ENCODE measurements at places on chromosomes 5 and 9.

- no peak for DNase-seq
Measured at GRCh38 chr5:136382791-136383190, 17.4 kb upstream of the TRPC7 start.

DNA sequence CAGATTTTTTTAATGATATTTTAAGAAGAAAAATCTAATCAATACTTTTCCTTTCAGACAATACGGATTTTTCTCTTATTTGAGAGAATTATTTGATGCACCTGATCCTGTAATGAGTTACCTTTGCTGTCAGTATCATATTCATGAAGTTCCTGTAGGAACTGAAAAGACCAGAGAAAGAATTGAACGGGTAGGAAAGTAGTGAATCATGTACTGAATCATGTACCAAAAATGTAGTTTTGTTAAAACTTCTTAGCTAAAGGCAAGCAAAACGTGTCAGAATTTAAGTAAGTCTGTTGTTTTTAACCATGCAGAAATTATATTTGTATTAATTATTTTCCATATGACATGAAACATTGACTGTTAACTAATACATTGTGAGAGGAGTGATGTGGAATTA is 56.6 kb downstream of the SMC5 start:
- no peak for DNase-seq

GRCh38 chr9:1200847-1201251 is 150.7 kb downstream of the DMRT2 start:
- DNase-seq: no peak

- no peak for DNase-seq
Measured at GRCh38 chr5:54390015-54390414, 65.5 kb upstream of the HSPB3 start.

- DNase-seq: no peak
Measured at GRCh38 chr9:76592974-76593347, 134.0 kb downstream of the GCNT1 start.

DNA sequence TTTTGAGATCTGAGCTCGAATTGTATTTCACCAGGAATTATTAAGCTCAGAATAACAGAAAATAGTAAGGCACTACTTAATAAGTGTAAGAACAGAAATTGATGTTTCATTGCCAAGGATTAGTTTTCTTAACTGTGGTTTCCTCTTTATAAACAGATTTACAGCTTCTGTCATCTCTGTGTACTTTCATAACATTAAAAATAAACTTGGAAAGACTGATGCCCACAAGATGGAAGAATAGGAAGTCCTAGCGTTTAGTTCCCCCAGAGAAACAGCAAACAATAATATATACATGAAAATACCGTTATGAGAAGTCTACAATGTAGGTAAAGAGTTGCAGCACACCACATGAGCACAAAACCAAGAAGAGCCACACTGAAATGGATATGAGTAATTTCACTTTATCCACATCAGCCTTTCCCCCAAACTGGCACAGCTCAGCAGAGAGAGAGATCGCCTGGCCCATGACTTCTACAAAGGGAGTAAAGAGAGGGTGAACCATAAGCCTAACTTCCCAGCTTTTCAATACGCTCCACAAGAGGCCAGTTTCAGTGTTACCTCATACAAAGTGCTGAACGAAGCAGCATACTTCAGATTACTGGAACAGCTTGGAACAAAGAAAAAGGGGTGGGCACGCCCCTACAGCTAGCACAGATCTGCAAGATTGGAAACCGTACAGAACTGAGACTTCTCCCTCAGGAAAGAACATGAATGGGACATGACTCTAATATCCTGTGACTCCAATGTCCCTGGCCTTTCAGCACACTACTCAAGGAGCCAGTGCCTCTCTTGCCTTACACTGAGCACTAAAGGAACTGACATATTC is 75.4 kb downstream of the EMB start:
- DNase-seq: no peak

DNA sequence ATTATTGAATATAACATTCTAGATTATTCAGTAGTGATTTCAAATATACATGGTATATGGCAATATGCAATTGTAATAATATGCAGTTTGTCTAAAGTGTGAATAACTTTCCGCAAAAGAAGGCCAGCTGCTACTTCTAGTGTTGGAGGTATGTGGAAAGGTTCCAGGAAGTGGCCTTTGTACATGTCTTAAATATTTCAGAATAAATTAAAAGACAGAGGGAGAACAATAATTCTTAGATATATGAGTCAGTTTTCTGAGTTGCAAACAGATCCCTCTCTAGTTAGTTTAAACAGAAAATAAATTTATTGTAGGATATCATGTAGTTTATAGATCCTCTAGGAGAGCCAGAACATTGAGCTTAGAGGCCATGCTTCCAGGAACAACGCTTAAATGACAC is 210.8 kb upstream of the ELL2 start:
- DNase-seq: no peak

DNA sequence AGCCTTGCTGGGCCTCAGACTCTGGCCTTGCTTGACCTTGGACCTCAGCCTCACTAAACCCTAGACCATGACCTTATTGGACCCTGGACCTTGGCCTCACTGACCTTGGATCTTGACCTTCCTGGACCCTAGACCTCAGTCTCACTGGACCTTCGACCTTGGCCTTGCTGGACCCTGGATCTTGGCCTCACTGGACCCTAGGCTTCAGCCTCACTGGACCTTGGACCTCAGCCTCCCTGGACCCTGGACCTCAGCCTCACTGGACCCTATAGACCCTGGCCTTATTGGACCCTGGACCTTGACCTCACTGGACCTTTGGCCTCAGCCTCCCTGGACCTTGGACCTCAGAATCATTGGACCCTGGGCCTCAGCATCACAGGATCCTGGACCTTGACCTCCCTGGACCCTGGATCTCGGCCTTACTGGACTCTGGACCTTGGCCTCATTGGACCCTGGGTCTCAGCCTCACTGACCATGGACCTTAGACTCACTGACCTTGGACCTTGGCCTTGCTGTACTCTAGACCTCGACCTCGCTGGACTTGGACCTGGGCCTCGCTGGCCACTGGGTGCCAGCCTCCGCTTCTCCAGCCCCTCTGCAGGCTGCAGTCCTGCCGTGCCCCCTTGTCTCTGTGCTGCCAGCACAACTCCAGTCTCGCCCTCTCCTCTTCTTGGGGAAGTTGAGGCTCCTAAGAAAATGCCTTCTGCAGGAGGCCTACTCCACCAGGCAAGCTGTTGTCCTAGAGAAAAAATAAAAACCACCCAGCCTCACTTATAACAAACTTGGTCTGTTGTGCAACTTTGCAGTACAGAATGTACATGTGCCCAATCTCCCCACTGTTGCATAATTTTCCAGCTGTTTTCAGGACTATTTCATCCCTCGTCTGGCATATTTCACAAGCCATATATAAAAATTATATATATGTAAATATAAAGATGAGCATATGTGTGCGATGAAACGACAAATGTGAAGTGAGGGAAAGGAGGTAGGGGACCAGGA is 11.0 kb upstream of the ADAMTS2 start:
- no peak for DNase-seq

DNA sequence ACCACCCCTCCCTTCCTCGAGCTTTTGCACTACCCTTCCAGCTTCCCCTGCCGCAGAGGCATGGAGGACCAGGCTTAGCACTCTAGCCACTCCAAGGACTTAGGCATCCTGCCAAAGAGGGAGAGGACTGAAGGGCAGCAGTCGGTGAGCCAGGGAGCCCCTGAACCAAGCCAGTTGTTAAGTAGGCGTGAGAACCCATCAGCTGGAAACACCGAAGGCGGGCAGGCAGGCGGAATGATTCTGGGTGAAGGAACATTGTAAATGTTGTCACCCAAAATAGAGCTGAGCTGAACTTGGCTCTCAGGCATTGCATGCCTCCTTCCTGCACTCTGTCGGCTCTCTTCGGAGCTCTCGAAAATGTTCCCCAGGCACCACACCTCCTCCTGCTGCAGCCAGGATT is 42.8 kb downstream of the NRG2 start:
- no peak for DNase-seq

- DNase-seq: no peak
Measured at GRCh38 chr5:43680286-43680685, 77.3 kb downstream of the NNT start.

- no peak for DNase-seq
Measured at GRCh38 chr9:110040788-110041187, 167.2 kb downstream of the C9orf152 start.

DNA sequence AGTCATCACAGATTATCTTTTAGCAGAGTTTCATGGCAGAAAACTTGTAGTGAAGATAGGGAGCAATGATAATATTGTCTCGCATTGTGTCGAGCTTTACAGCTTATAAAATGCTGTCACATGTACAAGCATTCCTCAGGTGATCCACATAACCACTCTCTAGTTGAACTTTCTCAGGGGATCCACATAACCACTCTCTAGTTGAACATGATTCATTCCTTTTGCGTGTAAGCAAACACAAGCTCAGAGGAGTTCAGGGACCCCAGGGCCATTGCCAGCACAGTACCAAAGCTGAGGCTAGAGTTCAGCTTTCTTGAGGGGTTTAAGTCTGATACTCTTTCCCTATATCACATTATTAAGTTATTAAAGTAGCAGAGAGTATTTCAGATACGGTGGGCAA is 86.7 kb downstream of the CDH6 start:
- DNase-seq: no peak

GRCh38 chr5:77258652-77259051 is 48.2 kb downstream of the PDE8B start:
- DNase-seq: no peak

DNA sequence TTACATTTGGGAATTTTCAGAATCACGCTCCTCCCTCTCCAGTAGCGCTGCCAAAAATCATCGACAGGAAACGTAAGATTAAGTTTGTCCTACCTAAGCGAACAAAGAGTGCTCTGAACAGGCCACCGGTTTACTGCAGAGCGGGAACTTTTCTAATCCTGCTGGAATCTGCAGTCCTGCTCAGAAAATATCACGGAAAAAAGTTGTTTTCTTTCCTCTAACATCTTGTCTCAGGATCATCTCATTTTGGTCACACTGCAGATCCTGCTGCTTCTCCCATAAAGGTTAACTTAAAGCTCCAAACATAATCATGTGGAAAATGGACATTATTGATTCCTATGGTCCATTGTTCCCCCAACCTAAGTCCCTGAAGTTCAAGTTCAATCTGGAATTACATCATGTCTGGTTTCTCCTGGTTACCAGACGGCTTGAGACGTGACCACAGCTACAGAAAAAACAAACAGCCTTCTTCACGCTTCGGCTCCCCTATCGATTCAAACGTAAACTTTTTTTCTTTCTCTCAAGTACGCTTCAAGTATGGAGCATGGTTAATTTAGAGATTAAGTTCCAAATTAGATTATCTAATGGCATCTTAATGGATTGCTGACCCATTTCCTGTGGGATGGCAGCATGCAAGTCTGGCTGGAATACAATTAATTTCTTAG is 217.6 kb downstream of the NFIB start:
- DNase-seq: peak; percentile 77

DNA sequence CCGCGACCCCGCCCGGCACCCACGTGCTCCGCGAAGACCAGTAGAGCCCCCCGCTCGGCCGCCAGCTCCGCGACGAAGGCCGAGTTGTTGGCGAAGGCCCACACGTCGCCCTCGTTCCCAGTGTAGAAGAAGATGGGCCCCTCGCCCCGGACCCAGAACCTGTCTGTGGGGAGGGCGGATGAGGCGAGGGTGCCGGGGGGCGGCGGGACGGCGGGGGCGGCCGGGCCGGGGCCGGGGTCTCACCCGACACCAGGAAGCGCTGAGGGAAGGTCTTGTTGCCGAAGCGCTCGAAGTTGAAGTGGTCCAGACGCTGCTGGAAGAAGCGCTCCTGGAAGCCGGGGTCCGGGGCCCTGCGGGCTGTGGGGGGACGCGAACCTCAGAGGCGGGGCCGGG is 317 bp downstream of the DPP7 start:
- DNase-seq: no peak

DNA sequence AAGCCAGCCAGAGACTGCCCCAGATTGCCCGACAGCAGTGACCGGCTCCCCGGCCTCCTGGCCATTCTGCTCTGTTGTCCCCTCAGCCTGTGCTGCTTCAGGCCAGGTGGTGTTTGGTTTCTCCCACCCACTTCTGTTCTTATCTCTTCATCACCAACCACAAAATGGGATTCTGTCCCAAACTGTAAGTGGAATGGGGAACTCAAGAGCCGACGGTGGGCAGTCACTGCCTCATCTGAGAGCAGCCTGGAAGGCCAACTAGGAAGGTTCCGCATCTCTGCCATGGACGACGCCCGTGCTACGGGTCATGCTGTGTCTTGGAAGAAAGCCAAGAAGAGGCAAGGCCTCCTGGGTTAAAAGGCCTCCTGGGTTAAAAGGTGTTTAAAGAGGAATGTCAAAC is 219.0 kb upstream of the PIK3R1 start:
- no peak for DNase-seq

- DNase-seq: no peak
Measured at GRCh38 chr5:159290741-159291140, 27.7 kb downstream of the UBLCP1 start.

- DNase-seq: no peak
Measured at GRCh38 chr9:116697362-116697761, 10.3 kb downstream of the TRIM32 start.

- DNase-seq: no peak
Measured at GRCh38 chr5:31894141-31894540, 255.2 kb downstream of the PDZD2 start.

GRCh38 chr9:135053133-135053532 is 34.3 kb upstream of the OLFM1 start:
- no peak for DNase-seq

- no peak for DNase-seq
Measured at GRCh38 chr9:6356904-6357303, 28.7 kb downstream of the TPD52L3 start.

GRCh38 chr5:28726815-28727214 is 1688.4 kb upstream of the CDH9 start:
- DNase-seq: no peak

- DNase-seq: no peak
Measured at GRCh38 chr5:73299665-73300336, 126.8 kb downstream of the TMEM174 start.

- DNase-seq: peak; percentile 86
Measured at GRCh38 chr9:38017149-38017884, 51.7 kb downstream of the SHB start.

DNA sequence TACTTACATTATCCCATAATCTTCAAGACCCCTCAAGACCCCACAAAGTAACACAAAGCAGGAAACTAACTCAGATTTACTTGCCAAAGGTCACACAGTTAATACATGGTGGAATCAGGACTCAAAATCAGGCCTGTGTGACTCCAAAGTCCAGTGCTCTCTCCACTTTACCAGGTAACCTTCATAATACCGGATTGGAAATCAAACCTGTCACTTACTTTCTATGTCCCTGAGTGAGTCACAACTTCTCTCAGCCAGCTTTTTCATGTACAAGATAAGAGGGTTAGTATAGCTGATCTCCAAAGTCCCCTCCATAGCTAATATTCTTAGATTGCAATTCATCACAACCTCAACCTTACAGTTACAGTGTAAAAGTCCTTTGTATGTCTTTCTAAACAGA is 17.1 kb downstream of the STRBP start:
- DNase-seq: no peak

- no peak for DNase-seq
Measured at GRCh38 chr9:103471241-103471640, 476.1 kb downstream of the CYLC2 start.

DNA sequence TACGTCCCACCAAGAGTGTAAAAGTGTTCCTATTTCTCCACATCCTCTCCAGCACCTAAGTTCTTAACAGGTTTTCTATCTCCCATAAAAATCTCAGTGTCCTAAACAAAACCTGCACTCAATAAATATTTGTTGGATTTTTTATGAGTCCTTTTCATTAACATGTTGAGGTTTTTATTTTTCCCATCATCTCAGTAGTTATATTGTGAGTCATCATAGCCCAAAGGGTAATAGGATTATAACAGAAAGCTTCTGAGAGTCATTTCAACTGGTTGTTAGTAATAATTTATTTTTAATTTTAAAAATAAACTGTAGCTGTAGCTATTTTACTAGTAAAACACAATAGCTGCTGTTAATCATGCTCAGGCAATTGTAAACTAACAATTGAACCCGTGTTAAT is 331.6 kb upstream of the SLC30A5 start:
- no peak for DNase-seq
